Iris pigment epithelial cell (primary cell): ENCODE measurements at places on chromosomes 12 and 14.

DNA sequence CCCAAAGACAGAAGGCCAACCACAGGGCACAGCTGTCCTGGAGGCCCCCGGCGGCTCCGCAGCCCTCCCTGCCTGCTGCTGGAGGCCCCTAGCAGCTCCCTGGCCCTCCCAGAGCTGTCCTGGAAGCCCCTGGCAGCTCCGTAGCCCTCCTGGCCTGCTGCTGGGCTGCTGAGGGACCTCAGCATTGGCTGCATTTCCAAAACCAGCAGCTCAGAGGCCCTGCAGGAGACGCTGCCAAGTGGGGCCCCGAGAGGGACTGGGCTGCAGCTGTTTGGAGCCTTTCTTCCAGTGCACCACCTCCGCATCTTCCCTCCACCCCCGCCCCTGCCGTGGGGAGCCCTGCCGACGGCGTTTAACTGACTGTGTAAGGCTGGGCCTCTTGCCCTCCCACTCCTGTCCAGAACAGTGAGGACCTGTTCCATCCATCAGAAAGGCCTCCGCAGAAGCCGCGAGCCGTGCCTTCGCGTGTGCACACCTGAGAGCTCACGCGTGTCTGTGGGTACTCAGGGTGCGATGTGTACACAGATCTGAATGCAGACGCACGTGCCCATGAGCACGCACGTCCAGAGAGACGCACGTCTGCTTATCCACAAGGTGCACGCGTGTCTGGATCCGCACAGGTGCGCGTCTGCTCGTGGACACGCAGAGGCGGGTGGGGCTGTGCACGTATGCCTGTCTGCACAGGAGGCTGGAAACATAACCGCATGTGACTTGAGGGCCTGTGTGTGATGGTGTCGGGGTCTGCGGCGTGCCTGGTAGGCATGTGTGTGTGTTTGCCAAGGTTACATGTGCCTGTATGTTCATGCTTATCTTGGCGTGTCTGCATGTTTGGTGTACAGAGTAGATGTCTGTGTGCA is 57.0 kb upstream of the FBRSL1 start:
- peak; percentile 12 for DNase-seq

DNA sequence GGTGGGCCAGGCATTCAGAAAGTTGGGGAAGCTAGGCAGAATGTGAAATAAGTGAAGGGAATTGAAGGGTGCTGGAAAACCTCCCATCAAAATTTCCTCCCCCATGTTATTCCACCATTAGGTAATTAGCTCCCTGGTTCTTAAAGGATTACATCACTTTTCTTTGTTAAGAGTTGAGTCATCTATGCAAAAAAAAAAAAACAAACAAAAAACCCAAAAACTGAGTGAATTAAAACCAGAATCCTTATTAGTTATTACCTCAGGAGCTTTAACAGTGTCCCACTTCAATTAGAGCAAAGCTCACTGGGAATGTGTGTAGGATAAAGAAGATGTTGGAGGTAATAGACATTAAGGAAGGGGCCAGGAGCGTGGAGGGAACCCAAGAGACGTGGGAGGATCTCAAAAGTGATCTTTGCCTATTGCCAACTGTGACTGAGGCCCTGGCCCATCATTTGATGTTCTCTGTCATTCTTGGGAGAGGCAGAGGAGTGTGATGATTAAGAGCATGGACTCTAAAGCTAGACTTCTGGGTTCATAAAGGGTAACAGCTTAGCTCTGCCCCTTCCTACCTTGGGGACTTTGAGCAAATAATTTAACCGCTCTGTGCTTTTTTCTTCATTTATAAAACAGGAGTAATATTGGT is 364.7 kb downstream of the APAF1 start:
- DNase-seq: no peak

- DNase-seq: peak; percentile 49
These were observed 32.2 kb upstream of the SERPINA6 start for GRCh38 chr14:94355191-94355794.

DNA sequence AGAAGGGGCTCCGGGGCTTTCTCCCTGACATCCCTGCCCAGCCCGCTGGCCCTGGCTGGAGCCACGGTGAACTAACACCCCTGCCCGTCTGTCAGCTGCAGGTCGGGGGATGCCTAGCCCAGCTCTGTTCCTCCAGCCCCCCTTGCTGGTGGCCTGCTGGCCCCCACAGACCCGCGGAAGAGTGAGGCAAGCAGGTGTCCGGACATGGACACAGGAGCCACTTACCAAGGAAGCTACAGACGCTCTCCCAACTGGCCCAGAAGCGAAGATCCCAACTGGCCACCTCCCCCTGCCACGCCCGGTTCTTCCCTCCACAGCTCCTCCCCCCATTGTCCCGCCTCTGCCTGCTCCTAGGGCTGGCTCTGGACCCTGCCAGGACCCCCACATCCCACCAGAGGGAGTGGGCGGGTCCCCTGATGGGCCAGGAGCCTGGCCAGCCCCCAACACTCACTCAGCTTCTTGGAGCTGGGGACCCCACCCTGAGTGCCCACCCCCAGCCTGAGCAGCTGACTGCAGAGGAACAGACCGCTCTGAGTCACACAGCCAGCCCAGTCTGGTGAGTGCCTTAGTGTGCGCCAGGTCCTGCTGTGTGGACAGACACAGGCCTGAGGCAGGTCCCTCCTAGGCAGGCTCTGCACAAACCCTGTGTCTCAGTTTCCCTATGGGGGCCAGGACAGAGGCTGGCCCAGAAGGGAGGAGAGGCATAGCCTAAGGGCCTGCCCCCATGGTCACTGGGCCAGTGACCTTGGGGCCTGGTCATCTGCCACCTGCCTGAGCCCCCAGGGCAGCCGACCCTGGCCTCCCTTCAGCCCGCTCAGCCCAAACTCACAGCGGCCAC is 7.7 kb downstream of the AHNAK2 start:
- DNase-seq: peak; percentile 89

DNA sequence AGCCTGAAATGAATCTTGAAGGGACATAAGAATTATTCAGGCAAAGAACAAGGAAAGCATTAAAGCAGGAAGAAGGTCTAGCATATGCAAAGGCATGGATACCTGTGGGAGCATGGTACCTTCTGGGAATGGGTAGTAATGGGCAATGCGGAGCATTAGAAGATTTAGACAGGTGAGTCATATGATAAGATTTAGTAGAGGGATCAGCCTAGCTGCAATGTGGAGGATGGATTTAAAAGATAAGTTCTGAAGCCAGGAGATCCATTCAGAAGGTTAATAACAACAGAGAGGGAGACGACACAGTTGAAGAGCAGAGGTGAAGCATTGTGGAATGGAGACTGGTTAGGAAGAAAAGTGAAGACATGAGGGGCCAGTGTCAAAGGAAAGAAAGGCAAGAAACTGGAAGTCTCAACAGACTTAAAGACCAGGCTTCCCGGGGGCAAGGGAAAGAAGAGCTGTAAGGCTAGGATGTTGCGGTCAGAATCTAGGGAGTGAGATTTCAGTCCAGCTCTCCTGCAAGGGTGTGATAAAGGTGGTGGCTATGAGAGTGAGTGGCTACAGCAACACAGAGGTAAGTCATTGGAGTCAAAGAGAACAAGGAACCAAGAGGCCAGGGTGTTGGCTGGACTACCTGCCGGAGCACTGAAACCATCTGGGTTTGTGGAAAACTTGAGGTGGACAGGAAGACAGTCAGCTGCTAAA is 5.6 kb upstream of the STAT6 start:
- no peak for DNase-seq

GRCh38 chr14:63308723-63309317 is 9.9 kb downstream of the GPHB5 start:
- DNase-seq: peak; percentile 34

GRCh38 chr12:57093415-57094207 is 4.7 kb downstream of the NAB2 start:
- DNase-seq: peak; percentile 87

- no peak for DNase-seq
These were observed 28.3 kb downstream of the KCTD10 start for GRCh38 chr12:109448707-109449390.

DNA sequence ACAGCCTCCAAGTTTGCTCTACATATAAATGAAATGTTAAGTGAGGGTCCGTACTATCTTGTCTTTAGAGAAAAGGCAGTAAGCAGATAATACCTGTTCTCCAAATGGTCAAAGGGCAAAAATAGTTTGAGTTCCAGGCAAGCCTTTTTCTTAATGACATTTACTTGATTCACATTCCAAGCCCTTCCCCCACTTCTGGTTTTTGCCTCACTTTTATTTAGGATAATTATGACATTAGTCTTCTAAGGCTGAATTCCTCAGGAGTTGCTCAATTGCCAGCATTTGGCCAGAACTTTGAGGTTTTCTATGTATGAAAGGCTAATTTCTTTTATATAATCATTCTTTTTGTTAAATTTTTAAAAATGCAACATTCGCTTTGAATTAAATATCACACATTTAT is 62.5 kb upstream of the DUSP6 start:
- DNase-seq: peak; percentile 79

DNA sequence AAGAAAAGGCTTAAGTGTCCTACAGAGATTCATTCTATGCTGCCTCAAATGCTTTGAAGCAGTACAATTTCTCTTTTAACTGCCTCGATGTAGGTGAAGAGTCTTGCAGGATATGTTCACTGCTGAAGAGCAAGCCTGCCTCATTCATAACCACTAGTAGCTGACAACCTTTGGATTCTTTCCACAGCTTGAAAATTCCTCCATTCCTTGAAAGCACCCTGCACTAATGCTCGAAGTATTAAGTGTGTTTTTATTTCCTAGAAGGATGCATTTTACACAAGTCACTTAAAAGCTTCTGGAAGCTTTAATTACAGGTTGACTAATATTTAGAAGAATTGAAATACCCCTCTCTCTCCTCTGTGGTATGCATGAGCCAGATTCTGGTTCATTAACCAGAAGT is 429.4 kb downstream of the DIO2 start:
- peak; percentile 40 for DNase-seq

DNA sequence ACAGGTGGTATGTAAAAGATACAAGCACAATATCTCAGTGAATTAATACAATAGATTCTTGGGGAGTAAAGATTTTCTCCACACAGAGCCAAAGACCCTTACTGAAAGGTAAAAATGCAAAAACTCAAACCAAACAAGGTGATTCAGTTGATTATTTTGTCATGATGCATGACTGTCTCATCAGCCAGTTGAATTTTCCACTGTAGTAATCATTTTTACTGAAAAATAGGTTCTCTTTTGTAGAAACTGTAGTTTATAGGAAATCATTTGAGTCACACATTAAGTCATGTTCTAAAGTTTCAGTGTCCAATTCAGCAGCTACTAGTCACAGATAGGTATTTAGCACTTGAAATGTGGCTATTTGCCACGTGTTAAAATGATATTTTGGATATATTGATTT is 53.6 kb downstream of the PPFIA2 start:
- no peak for DNase-seq

DNA sequence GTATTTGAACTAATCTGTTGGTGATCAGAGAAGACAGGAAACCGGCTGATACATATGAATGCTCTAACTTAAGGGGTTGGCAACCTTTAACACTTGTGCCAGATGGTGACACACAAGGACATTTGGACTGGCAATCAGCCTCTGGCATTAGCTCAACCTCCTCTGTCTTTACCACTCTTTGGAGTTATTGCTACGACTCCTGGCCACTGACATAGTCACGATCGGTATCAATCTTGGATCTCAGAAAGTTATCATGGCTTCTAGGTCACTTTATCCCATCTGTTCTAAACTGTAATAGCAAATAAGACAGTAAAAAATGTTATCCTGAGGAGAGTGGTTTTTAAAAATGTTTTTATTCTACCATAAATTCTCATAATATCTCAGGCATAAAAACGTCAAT is 575.2 kb upstream of the MDGA2 start:
- DNase-seq: no peak
